Activated naive CD8-positive, alpha-beta T cell treated with anti-CD3 and anti-CD28 coated beads for 36 hours (primary cell): ENCODE measurements at places on chromosomes 11 and 22.

DNA sequence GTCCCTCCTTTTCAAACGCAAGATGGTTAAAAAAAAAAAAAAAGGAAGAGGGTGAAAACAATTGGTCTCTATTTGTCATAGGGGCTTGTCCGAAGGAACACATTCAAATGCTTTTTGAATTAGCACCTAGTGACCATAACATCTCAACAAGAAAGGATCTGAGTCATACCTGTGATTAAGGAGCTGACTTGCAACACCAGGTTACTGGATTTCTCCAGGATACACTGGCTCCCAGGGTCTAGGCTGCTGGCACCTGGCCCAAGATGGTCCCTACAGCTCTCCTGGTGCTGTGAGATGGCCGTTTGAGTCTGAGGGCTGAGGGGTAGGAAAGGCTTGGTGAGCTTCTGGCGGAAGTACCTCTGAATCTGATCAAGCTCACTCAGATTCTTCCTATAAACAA, 28.4 kb upstream of the UCP3 start:
- no peak for DNase-seq

DNA sequence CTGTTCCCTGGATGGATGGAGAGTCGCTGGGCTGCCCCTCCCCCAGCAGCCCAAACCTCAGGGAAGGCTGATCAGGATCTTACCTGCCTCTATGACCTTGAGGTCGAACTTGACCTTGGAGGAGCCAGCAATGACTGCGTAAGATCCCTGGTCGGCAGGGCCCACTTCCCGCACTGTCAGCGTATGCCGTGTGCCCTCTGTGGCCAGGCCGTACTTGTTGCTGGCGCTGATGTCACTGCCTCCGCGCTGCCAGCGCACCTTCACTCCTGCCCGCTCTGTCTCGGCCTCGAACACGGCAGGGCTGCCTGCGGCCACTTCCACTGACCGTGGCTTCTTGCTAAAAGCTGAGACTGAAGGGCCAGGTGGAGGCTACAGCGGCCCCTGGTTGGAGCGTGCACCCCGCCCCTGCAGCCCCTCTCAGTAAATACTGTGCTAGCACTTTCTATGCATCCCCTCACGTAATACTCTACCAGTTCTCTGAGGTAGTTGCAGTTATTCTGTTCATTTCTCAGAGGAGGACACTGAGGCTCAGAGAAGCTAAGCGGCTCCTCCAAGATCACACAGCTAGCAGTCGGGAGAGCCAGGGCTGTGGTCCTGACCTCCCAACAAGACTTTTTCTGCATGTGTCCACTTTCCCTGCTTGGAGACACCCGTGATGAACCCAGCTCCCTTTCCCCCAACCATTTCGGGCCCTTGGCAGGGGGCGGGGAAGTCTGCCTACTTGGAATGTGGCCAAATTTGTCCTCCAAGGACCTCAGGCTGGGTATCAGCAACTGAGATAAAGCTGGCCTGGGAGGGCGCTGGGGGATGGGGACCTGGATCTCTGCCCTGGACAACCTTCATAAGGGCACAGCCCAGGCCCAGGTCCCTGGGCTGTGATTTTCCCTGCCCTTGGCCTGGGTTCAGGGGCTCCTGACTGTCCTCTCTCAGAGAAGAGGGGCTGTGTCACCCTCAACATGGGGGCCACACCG, 1.1 kb downstream of the MYBPC3 start:
- DNase-seq: no peak

DNA sequence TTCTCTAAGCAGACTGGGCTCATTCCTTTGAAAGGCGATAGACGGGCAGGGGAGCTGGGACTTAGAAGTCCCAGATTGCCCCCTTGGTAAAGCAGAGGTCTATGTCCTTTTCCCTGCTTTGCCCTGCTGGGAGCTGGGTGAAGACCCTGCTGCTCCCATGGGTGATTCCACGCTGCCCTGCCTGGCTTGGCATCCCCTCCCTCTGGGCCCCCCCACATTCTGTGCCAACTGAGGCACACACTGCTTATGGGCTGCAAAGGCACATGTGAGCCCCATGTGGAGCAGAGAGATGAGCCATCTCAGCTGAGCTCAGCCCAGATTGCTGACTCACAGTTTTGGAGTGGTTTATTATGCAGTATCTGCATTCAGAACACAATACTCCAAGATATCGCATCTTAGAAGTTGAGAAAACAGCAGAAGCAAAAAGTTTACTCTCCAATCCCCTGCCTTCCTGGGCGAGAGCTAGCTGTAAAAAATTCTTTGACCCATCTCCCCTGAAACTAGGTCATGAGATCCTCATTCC, 127.2 kb downstream of the ST3GAL4 start:
- DNase-seq: no peak

- no peak for DNase-seq
Observed at GRCh38 chr22:42688241-42689211, 32.1 kb downstream of the A4GALT start.

DNA sequence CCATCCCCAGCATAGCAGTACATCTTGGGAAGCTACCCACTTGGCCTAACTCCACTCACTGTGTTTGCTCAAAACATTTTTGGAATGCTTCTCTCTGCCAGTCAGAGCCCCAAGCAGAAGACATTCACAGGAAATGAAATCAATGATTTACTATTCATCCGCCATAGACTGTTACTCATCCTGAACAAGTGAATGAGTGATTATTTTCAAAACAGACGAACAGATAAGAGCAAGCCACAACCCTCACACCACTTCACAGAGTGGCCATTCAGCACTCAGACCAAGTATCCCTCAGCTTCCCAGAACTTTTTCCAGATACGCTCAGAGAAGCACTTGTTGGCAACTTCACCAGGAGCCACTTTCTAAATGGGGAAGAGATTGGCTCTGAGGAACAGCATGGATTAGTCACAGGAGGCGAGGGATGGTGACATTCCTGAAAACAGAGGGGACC, 13.0 kb upstream of the UBASH3B start:
- DNase-seq: no peak

DNA sequence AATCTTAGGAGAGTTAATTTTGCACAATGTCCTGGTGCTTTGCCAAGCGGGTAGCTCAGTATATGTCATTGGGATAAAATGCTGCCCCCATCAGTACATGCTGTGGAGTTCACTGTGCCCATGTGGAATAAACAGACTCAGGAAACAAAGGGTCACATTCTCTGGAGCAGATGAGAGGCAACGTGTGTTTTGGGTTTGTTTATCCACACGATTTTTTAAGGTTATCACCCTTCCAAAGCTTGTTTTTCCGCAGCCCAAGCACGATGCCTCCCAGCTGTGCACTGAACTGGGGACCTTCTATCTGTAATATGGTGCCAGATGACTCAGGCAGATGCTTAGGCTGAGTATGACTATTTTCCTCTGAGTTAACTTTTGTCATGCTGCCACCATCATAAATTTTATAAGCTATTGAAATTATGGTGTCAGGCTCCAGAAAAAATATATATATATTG, 6.5 kb downstream of the OR4D6 start:
- no peak for DNase-seq

DNA sequence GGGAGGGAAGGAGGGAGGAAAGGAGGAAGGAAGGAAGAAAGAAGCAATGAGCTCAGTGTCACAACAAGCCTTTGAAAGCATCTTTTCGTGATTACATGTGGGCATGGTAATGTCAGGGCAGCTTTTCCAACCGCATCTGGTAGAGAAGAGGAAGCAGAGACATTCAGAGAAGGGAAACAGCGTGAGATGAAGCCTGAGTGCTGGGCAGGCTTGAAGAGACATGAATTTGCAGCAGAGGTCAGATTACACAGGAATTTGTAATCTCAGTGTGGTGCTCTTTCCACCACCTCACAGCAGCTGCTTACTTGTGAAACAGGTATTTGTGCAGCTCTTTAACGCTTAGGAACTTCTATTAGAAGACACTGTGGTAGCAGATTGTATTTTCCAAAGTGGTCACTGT, 289.5 kb upstream of the C11orf87 start:
- DNase-seq: no peak
